Left ventricle myocardium inferior (tissue), 1 donor: ENCODE measurements at places on chromosomes 11 and 22. TPM values are rescaled to one million over a fixed set of nuclear protein-coding genes. Genes with fewer than 3 reads are reported as not detected.

DNA sequence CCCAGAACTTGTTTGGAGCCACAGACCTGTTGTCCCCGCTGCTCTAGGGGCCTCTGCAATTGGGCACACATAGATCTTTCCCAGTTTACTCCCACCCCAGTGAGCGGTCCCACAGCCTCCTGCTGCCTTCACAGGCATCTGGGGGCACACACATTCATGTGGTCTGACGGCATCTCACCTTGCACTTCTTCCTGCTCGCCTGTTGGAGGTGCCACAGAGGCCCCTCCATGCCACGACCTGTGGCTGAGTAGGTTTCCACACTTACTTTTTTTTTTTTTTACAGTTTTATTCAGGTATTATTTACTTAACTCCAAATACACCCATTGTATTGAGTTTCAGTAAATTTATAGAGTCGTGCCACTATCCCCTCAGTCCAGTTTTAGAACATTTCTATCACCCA is 68.9 kb upstream of the SEPTIN5 start:
- no peak overlapping the region for H3K27ac ChIP-seq
- no peak overlapping the region for H3K4me3 ChIP-seq
- H3K27me3 ChIP-seq = peaks cover 49% of the 10 kb centered on the region
- no peaks in the 10 kb centered on the region for H3K4me1 ChIP-seq
- H3K36me3 ChIP-seq = no peaks in the 10 kb centered on the region

DNA sequence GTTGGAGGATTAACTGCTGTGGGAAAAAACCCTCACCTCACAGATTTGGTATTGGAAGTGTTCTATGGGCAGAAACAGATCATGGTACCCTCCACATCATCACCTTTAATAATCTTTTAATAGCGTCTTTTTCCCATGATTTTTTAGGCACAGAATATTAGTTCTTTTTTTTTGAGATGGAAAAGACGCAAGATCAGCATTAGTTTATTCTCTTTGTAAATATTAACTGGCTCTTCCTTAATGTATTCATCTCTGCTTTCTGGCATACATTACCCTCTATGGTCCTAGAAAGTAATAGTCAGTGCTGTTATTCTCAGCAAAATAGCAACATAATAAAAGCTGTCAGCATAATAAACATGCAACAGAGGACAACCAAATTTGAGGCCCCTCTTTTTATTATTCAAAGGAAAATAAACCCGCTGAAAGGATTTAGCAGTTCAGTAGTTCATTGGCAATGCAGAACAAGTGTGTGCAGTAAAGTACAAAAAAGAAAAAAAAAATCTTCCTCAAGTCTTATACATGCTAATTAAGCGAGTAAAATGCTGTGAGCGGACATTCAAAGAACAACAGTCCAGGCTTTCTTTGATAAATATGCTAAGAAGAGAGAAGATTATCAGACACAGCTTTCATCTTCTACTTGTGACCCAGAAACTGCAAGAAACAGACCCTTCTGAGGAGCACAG is 37.5 kb upstream of the DDI1 start:
- no peaks in the 10 kb centered on the region for H3K4me1 ChIP-seq
- H3K27me3 ChIP-seq = no peaks in the 10 kb centered on the region
- no peaks in the 10 kb centered on the region for H3K36me3 ChIP-seq
- no peak overlapping the region for H3K4me3 ChIP-seq
- DNase-seq = no peak
- no peak overlapping the region for H3K27ac ChIP-seq

DNA sequence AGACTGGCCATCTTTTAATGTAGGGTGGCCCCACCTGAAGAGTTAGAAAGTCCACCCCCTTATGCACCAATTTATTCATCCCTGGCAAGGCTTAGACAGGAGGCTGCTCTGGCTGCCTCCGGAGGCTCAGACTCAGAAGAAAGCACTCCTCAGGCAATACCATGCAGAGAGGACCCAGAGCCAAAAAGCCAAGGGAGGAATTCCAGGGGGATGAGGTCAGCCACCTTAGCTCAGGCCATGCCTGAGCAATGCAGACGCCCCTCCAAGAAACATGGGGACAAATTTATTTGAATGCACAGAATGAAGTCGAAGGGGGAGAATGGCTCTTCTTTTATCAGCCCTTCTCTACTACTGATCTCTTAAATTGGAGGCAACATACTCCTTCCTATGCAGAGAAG is 39.7 kb upstream of the GLYAT start:
- no peaks in the 10 kb centered on the region for H3K36me3 ChIP-seq
- no peak overlapping the region for H3K4me3 ChIP-seq
- H3K4me1 ChIP-seq = no peaks in the 10 kb centered on the region
- no peak overlapping the region for H3K27ac ChIP-seq
- peaks cover 38% of the 10 kb centered on the region for H3K27me3 ChIP-seq

Gene MFRP
- total RNA-seq = not detected

Gene SERHL2
- total RNA-seq = 3.5 TPM
